Kidney (tissue), 22 donors: ENCODE measurements at places on chromosomes 12 and 14. TPM values are rescaled to one million over a fixed set of nuclear protein-coding genes. Genes with fewer than 3 reads are reported as not detected.

Gene CLEC2A
- total RNA-seq: not detected

Gene POMT2
- total RNA-seq: 34.7 TPM

DNA sequence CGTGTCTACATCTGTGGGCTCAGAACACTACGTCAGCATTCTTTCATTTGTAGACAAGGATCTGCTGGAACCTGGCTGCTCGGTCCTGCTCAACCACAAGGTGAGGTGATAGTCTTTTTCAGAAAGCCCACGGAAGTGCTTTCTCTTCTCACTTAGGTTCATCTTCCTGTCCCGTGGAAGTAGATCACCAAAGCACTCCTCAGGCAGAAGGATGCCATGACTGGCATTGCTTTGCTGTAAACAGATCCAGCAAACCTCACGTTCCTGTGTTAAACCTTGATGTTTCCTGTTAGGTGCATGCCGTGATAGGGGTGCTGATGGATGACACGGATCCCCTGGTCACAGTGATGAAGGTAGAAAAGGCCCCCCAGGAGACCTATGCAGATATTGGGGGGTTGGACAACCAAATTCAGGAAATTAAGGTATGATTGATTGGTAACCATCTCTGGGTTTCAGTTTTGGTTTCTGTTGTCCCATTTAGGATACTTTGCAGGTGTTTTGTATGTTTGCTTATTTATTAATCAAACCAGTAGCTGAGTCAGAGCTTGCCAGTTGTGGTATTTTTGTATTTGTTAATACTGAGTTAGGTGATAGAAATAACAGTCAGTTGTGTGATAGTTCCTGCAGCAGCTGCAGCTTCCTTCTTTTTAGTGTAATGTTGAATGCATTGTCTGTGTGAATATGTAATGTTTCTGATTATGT is 7.5 kb downstream of the PSMC1 start:
- H3K36me3 ChIP-seq: peaks cover 47% of the 10 kb centered on the region
- no peaks in the 10 kb centered on the region for H3K4me1 ChIP-seq
- no peak overlapping the region for H3K27ac ChIP-seq
- H3K4me3 ChIP-seq: no peak overlapping the region
- no peak for DNase-seq

DNA sequence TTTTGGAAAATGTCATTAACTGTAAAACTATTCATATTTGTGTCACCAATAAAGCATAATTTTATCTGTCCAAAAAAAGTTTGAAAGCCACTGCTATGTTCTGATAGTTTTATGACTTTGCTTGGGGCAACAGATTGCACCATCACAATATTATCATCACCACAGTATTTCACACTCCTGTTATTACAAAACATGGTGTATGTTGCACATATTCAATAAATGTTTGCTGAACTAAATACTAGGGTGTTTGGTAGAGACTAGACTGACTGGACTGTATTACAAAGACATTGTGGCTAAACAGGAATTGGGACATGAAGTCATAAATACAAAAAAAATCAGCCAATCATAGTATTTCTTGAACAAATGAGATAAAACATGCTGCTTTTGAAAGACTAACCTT is 55.1 kb downstream of the PAWR start:
- H3K27me3 ChIP-seq: no peaks in the 10 kb centered on the region
- H3K4me3 ChIP-seq: no peak overlapping the region
- no peaks in the 10 kb centered on the region for H3K36me3 ChIP-seq
- H3K4me1 ChIP-seq: no peaks in the 10 kb centered on the region
- DNase-seq: no peak
